ENCODE measurements at places on chromosomes 4 and X.

DNA sequence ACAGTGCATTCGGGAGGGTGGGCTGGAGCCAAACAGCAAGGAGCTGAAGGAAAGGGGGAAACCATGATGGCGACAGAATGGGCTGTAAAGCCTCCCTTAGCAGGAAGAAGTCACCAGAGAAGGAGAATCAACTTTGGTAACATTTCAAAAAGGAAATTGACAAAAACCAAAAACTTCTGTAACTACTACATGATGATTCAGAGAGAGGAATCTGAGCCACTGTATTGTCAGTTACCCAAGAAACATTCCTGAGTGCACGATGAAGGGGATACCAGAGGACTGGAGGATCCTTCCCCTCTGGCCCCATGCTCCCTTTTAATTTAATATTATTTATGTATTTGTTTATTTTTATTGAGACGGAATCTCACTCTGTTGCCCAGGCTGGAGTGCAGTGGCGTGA lies 26.3 kb downstream of the PDHA1 start:
- no peak for DNase-seq

DNA sequence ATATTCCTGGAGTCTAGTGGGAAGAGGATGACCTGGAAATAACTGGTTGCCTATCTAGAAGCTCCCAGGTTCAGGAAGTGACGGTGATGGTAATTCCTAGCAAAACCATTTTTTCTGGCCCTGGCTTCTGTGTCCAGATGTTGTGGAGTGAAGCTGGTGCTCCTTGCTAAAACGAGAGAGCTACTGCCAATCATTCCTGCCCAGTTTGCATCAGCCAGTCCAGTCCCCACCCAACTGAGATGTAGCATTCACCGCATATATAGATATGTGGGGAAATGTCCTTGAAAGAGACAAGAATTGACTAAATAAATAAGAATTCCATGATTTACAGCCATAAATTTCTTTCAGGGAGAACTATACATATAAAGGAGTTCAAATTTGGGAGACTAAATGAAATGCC lies 6.3 kb downstream of the HPGDS start:
- no peak for DNase-seq

DNA sequence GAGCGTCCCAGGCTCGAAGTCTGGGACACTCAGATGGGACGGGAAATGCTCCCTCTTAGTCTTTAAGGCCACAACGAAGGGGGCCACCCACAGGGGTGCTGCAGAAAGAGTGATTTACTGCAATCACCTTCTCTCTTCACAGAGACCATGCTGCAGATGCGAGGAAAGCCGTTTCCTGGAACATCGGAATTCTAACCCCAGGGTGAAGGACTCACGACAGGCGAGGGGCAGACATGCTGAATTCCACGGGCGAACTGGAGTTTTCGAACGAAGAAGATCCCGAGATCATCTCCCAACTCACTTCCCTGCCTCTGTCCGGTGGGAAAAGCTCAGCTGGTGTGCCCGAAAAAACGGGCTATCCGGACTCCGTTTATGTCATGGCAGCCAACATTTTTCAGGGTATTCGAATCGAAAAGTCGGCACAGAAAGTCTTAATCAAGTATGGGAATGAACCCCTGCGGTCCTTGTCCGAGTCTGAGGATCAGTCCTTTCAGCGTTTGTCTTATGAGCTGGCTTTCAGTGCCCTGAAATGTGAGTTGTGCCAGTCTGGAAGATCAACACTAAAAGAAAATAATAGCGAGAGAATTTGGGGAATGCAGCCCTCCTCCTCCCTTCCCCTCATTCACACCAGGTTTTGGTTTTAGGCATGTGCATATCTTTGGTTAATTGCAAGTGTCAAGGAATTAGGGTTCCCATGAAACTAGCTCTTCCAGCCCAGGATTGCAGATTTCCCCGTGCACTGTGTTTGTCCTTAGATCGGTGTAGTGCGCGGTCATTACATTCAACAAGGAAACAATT lies 905 bp downstream of the NSUN7 start:
- DNase-seq, result no peak

DNA sequence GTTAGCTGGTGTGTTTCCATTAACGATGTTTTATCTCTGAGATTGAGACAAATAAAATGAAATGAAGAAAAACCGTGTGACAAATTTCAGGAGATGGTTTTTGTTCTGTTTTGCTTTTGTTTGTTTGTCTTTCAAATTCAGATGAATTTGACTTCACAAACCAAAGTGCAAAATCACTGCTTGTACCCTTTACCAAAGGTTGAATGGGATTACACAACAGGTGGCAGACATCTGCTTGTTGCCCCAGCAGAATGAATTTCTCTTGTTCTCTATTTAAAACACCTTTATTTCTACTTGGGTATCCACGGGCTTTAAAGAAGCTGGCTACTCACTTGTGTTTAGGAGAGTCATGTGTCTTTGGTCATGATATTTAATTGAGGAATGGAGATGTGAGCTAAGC lies 239.7 kb upstream of the CLNK start:
- no peak for DNase-seq

DNA sequence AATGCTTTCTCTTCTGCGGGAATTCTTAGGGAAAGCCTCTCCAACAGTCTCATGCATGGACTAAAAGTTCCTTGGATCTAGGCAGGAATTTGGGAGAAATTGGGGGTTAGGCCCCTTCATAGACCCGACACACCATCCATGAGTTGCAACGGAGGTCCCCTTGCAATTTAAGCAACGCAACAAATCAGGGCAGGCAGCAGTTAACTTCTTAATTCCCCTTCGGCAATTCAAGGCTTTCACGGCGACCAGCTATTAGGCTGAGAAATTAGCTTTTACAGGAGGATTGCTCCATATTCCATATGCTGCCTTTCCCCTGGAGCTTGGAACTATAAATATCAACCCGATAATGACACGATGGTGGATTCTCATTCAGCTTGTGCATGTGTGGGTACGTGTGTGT lies 241.0 kb downstream of the SHOX start:
- DNase-seq, result no peak

DNA sequence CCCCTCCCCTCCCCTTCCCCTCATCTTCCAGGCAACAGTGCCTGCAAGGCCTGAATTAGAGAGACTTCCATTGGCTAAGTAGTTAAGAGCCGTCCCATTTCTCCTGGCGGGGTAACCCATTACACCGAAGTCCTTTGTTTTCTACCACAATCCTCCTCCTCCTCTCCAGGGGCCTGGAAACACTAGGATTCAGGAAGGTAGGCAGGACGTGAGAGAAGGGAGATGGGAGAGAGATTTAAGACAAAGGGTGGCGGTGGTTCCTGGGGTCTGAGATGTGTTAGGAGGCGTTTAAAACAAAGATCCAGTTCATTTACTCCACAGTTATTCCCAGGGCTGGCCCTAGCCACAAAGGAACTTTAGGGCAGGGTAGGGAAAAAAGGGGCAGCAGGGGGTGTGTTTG lies 28.0 kb downstream of the NYX start:
- DNase-seq, result no peak

GRCh38 chr4:129149906-129150305 lies 54.0 kb downstream of the C4orf33 start:
- DNase-seq, result no peak

DNA sequence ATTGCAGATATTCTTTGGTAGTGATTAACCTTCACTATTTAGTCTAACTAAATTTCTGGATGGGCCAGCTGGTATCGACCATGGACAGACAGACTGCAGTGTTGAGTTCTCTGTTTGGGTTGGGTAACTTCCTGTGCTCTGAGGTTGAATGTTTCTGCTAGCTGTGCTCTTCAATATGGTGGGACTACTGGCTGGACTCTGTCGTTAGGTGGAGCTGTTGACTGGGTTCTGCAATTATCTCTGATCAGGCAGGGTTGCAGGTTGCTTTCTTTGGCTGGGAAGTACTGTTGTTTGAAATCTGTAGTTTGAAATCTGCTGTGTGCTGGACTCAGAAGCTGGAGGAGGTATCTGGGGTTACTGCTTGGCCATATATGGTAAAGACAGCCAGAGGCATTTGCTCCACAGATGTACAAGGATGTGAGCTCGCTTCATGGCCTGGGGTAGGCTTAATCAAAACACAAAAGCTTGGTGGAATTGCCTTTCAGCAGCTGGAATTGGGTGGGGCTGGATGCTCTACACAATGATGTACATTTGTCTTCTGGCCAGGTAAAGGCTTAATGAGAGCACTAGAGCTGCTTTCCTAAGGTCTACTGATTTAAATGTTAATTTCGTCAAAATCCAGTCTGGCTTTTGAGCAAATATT lies 1472.0 kb downstream of the FAM133A start:
- DNase-seq, result peak; percentile 9

GRCh38 chr4:165111906-165112367 lies 723 bp downstream of the TMEM192 start:
- no peak for DNase-seq

DNA sequence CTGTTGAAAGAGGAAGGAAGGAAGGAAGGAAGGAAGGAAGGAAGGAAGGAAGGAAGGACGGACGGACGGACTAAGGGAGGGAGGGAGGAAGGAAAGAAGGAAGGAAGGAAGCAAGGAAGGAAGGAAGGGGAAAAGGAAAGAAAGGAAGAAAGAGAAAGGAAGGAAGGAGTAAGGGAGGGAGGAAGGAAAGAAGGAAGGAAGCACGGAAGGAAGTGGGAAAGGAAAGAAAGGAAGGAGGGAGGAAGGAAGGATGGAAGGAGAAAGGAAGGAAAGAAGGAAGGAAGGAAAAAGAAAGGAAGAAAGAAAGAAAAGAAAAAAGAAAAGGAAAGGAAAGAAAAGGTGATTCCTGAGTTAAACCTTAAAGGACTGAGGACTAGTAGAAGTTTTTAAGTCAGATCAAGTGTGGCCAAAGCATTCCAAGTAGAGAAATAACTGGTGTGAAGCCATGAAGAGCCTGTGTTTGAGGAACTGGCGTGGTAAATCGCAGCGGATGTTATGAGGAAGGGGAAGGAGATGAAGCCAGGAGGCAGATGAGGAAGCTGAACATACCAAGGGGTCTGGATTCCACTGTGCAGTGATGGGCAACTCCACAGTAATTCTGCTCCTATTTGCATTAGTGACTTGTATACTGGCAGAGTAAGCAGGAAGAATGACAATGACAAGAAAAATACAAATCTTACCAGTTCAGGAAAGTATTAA lies 163.5 kb downstream of the MGST2 start:
- DNase-seq, result peak; percentile 59

GRCh38 chr4:140652601-140653000 lies 83.8 kb upstream of the UCP1 start:
- DNase-seq, result no peak

- no peak for DNase-seq
Measured at GRCh38 chrX:652341-652741, 21.8 kb downstream of the SHOX start.

GRCh38 chrX:37796805-37797204 lies 16.9 kb downstream of the CYBB start:
- peak; percentile 91 for DNase-seq

DNA sequence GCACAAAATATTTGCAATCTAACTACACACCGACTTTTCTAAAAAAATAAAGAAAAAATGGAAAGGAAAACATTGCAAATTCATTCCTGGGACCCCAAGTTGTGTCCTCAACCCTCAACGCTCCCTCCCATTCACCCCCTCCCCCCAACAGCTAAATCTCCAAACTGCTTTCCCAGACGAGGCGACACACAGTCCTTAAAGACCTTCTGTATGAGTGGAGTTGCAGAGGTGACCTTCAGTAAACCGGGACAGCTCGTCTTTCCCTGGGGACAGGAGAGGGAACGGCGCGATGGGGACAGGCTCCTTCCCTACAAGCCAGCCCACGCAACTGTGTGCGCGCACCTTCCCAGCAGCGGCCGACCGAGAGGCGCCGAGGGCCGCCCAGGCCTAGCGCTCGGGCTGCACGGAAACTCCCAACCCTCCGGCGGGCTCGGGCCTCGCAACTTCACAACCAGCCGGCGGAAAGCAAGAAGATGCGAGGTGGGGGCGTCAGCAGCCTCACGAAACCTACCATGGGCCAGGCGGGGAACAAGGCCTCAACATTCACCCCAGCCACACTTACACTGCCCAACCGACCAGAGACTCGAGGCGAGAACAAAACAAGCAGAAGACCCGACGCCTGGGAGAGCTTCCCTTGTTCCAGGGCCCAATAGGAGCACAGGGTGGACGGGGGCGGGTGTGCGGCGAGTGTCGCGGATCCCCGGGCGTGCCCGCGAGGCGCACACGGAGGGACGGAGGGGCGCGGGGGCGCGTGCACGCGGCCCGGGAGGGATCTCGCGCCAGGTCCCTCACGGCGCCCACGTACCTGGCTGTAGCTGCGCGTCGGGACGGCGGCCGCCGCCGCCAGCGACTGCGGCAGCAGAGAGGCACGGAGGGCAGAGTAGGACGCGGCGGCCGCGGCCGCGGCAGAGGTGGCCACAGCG lies 763 bp downstream of the GRSF1 start:
- DNase-seq, result peak; percentile 75

GRCh38 chr4:21858971-21859370 lies 89.6 kb downstream of the KCNIP4 start:
- no peak for DNase-seq

- DNase-seq, result no peak
Measured at GRCh38 chr4:89300499-89300898, 7.1 kb downstream of the GPRIN3 start.

DNA sequence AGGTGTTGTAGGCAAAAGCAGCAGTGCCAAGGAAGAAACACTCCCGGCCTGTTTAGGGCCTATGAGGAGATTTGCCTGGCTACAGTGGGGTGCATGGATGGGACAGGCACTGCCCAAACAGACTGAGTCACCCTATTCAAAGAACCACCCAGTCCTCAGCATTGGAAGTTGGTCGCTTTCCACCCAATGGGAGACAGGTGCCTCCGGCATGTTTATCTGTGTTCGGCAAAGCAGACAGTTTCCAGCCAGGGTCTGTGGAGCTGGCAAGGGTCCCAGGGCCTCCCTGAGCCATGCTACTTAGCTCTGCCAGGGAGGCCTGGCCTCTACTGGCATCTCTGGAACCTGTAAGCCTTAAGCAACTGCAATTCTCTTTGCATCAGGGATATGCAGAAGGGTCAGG lies 165.1 kb upstream of the ATP6AP2 start:
- DNase-seq, result no peak

GRCh38 chr4:14257903-14258302 lies 630.4 kb upstream of the BOD1L1 start:
- DNase-seq, result no peak

GRCh38 chr4:153799694-153800074 lies 10.8 kb upstream of the SFRP2 start:
- DNase-seq, result no peak

DNA sequence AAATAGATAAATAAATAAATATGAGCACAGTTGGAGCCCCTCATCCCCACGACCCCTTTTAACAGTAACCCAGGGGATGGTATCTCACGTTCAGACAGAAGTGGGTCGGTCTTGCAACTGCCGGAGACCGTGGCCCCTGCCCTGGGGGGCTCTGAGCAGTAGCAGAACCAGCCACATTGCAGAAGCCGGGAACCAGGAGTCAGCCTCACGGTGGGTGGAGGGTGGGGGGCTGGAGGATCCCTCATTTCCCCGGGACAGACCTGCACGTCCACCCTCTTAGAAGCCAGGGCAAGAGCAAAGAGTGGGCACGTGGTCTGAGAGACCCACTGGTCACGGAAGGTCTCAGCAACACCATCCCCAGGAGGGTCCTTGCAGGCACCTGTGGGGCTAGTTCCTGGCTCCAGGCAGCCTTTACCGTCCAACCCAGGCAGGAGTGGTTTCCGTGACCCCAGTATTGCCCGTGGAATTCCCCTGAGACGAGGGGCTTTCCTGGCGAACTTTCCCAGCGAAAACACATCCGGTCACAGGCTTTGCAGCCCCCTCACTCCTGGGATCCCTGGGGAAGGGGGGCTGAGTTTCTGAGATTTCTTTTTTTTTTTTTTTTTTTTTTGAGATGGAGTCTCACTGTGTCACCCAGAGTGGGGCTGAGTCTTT lies 8.8 kb upstream of the IL3RA start:
- no peak for DNase-seq

All from KBM-7 (cell line).